ENCODE measurements at places on chromosomes 11 and 22.

DNA sequence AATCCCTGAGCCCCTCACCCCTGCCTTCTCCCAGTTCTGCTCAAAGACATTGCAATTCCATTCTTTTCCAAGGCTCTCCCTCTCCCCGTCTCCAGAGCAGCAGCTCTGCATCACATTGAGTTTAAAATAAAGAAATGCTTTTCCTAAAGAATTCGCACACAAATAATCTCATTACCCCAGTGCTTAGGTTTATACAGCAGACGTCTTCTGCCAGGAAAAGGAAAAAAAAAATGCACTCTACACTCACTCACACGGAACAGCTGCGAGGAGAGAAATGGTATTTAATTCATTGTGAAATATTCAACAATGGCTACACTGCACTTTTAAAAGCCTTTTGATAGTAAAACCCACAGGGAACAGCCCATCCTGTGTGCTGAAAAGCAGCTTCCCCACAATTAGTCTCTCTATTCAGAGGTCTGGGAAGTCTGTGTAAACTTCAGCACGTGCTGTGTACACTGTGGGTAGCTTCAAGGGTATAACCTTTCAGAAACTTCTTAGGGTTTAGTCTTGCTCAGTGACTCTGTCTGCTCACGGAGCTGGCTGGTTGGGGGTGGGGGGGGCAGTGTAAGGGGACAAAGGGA, 42.8 kb downstream of the ETS1 start:
- no peak for DNase-seq

DNA sequence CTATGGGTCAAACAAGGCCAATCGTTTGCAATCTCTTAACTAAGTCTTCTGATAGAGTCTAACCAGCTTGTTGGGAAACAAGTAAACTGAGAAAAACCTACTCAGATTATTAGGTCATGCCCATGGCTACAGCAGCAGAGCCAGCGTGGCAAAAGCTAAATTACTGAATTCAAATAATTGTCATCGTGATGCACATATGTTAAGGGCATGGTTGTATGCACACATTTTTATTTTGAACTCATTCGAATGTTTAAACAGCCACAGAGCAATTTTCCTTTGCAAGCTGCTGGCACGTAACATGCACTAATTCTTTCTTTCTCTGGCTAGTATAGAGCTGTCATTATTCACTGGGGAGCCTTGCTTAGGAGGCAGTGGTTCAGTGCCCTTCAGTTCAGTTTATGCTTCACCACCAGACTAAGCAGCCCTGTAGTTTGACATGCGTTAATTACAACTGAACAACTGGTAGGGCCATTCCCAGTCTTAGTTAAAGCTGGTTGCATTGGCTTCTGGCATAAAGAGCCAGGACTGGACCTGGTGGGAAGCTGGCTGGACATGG, 396.4 kb downstream of the METTL15 start:
- no peak for DNase-seq

DNA sequence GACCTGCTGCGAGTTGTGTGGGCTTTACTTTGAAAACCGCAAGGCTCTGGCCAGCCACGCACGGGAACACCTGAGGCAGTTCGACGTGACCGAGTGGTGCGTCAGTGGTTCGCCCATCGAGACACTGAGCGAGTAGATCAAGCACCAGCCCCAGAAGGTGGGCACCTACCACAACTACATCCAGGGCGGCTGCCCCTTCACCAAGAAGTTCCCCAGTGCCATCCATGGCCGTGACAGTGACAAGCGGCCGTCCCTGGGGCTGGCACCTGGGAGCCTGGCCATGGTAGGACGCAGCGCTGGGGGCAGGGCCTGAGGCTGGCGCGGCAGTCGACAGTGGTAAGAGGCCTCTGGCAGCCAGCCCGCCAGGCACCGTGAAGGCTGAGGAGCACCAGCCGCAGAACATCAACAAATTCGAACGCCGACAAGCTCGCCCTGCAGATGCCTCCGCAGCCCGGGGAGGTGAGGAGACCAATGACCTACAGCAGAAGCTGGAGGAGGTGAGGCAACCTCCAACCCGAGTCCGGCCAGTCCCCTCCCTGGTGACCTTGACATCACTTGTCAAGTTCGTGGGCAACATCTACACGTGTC, 545.2 kb upstream of the CCDC179 start:
- no peak for DNase-seq

- peak; percentile 71 for DNase-seq
Measured at GRCh38 chr22:31489632-31490495, at the start of gene EIF4ENIF1. Gene EIF4ENIF1, minus strand, starts transcription at chr22:31489842. Its CDS starts 1,124 bp downstream, at chr22:31488718.

- no peak for DNase-seq
Measured at GRCh38 chr11:111918390-111919256, at the start of gene C11orf52. Gene C11orf52, plus strand, starts transcription at chr11:111918913. Its CDS starts 60 bp downstream, at chr11:111918973.
